ENCODE measurements at places on chromosomes 4 and X.

DNA sequence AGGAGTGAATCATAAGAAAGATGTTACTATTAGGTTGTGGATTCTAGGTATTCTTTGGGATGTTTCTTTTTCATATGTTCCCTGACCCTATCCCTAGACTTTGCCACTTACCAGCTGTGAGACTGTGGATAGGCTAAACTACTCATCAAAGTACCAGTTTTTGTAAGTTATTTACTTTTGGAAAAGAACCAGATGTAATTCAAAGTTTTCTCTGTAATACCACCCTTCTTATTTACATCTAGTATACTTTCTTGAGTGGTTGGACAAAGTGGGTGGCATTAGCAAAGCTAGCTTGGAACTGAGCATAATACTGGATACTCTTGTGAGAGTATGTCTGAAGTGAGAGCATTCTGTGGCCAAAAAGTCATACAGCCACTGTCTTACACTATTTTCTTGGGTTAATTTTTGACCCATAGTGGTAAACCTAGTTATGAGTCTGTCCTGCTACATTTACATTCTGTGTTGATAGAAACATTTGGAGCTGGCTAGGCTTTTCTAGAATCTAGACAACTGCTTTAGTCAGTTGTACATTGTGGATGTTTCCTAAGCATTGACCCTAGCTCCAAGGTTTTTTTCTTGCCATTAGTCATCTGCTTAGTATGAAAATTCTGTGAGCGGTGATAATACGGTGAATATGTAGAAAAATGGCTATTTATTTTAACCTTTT, 41.7 kb downstream of the KDM6A start:
- no peak for DNase-seq

DNA sequence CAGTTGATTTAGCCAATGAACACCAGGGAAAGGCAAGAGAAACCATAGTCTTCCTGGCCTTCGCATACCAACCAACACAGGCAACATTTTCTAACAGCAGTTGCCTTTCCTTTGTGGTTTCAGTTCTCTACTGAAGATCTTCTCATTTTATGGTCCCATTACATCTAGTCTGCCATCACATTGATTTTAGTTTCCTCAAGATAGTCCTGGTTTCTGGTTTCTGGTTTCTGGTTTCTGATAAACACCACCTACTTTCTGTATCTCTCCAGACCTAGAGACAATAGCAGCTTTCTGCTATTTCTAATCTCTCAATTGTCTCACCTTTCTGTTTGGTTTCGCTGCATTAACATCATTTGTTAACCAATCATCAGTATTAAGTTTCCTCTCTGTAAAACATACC, 646.3 kb upstream of the SPANXN1 start:
- no peak for DNase-seq

DNA sequence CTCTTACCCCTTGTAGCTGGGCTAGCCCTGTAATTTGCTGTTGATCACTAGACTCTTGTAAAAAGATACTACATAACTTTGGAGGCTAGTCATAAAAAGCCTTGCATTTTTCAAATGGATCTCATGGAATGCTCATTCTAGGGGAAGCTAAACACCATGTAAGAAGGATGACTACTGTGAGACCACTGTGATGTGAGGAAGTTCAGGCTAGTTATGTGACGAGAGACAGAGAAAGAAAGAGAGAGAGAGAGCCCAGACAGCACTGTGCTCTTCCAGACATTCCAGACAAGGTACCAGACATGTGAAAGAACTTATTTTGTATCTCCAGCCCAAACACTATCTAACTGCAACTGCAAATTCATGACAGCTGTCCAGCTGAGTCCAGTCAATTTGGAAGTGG, 404.6 kb upstream of the PITX2 start:
- no peak for DNase-seq

- no peak for DNase-seq
Observed at GRCh38 chrX:12419591-12419990, 281.3 kb downstream of the FRMPD4 start.

GRCh38 chr4:78585633-78586032, 34.1 kb downstream of the ANXA3 start:
- DNase-seq, result no peak

- no peak for DNase-seq
Observed at GRCh38 chrX:49844611-49845010, 15.5 kb downstream of the PAGE4 start.

DNA sequence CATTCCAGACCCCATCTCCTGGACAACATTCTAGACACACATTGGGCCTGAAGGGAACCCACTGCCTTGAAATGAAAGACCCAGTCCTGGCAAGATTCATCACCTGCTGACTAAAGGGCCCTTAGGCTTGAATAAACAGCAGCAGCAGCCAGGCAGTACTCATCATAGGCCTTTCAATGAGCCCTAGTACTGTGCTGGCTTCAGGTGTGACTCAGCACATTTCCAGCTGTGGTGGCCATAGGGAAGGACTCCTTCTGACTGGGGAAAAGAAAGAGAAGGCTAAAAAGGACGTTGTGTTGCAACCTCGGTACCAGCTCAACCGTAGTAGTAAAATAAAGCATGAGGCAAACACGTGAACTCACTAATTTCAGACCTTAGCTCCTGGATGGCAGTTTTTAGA, 344.0 kb downstream of the ACTRT1 start:
- no peak for DNase-seq

- no peak for DNase-seq
Observed at GRCh38 chrX:44451056-44451455, 91.6 kb downstream of the FUNDC1 start.

DNA sequence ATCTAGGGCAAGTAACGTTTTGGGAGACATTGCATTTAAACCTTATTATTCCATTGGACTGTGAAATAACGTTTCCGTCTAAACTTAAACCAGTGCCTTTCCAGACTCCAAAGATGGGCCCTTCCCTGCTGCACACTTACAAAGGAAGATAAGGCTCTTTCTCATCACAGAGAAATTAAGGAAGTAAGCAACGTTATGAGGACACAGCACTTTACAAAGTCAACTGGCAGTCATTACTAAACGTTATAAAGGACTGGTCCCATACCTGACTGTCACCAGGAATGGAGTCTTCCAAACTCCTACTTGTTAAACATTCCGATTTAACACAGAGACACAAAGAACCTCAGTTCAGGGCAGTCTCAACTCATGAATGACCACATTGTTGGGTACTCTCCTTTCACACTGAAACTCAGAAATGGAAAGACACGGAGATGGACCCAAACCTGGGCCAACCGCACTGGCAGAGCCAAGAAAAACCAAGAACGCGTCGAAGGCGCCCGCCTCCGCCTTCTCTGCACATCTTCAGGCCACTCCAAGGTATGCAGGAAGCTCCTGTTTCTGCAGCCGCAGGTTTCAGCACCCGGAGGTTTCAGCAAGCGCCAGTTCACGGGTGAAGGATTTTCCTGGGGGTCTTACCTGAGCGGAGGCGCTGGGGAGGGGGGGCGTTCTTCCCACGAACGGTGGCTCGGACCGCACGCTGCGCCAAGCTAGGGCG, 670 bp downstream of the PAPSS1 start:
- DNase-seq, result no peak

DNA sequence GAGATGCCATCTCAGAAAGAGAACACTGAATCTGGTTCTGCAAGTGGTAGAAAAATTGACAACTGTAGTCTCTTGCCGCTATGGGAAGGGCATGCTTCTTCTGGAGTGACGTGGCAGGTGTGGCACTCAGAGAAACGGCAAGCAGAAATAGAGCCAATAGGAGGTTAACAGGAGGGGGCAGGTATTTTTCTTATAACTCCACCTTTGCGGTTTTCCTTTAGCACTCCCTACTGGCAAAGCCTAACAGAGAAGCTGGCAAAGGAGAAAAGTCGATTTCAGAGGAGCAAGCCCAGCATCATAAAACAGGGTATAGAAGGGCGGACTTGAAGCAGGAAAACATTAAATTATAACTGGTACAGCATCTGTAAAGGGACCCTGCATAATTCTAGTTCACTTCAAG, 1382.2 kb downstream of the PCDH18 start:
- no peak for DNase-seq

DNA sequence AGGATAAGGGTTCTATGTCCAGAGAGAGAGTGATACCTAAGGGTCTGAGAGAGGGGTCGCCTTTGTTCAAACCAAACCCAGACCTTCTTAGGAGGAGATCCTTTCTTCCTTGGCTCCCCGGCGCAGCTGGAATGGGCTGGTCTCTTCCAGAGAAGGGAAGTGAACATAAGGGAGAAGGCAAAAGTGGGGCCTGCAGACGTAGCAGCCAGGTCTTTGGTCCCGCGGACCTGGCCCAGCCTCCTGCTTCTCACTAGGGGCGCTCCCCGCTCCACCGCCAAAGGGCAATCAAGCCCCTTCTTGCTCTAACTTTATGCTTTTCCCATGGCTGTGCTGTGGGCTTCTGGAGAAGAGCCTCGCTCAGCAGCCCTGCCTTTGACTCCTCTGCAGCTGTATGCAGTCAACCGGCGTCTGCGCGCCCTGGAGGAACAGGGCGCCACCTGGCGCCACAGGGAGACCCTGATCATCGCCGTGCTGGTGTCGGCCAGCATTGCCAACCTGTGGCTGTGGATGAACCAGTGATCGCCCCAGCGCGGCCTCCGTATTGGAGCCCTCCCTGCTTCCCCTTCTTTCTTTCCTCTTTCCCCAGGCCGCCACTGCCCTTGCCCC, 6.5 kb downstream of the FATE1 start:
- DNase-seq, result no peak

- DNase-seq, result no peak
Observed at GRCh38 chrX:1242891-1243402, 25.7 kb upstream of the CSF2RA start.

DNA sequence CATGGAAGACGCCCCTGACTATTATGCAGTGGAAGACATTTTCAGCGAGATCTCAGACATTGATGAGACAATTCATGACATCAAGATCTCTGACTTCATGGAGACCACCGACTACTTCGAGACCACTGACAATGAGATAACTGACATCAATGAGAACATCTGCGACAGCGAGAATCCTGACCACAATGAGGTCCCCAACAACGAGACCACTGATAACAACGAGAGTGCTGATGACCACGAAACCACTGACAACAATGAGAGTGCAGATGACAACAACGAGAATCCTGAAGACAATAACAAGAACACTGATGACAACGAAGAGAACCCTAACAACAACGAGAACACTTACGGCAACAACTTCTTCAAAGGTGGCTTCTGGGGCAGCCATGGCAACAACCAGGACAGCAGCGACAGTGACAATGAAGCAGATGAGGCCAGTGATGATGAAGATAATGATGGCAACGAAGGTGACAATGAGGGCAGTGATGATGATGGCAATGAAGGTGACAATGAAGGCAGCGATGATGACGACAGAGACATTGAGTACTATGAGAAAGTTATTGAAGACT, 3.6 kb downstream of the TSPYL2 start:
- no peak for DNase-seq

DNA sequence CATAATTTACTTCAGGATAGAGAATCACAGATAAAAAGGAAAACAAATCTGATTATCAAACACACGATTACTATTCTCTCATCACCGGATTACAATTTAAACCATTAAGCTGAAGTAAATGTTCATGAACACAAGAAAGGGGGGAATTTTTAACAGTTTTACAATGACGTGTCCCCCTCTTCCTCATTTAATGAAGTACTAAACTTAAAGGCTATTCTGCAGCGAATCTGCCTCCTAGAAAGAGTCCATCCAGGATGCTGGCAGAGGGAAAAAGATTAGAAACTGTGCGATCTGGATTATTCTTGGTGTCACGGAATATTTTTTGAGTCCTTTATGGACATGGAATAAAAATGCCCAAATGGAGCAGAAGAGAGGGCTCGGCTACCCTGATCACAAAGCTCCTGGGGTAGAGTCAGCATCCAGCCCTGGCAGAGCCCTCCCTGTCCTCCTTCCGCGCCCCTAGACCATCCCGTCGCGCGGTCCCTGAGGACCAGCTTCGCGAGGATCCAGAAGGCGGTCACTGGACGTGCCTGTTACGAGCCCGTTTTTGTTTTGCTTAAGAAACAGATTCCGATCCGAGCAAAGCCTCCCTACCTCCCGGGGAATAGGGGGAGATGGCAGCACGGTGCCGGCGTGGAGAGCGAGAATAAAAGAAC, 1.2 kb downstream of the ELF2 start:
- DNase-seq, result no peak

- DNase-seq, result no peak
Observed at GRCh38 chr4:178387756-178388155, 945.5 kb upstream of the AGA start.

DNA sequence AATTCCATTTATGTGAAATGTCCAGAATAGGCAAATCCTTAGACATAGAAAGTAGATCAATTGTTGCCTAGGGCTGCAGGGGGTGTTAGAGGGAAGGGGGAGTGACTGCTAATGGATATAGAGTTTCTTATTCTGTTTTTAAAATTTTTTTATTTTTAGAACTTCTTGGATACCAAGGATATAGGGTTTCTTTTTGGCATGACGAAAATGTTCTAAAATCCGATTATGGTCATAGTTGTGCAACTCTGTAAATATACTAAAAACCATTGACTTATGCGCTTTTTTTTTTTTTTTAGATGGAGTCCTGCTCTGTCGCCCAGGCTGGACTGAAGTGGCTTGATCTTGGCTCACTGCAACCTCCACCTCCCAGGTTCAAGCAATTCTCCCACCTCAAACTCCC, 125.2 kb upstream of the USP9X start:
- no peak for DNase-seq

DNA sequence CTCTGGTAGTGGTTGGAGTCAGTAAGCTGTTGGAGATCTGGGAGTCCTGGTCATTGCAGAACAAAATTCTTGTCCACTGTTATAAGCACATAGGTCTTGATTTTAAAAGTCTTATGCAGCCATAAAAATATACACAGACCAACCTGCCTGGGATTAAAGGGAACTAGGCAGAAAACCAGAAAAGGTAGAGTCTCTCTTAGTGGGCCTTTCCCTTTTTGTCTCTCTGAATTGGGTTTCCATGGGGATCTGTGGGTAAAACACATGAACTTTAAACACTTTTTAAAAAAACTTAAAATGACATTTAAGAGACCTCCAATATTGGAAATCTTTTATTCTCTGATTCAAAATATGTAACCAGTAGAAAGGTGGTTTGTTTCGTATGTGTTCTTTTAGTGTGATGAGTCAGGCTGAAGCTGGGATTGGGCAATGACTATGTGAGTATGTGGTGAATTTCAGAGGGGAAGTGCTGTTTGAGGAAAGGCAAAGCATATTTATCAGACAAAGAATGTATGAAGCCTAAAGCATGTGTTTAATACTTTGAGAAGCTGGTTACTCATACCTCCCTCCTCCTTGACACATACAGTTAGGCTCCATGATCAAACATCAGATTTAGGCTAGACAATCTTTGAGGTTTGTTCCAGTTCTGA, 29.6 kb downstream of the SLC16A2 start:
- no peak for DNase-seq

DNA sequence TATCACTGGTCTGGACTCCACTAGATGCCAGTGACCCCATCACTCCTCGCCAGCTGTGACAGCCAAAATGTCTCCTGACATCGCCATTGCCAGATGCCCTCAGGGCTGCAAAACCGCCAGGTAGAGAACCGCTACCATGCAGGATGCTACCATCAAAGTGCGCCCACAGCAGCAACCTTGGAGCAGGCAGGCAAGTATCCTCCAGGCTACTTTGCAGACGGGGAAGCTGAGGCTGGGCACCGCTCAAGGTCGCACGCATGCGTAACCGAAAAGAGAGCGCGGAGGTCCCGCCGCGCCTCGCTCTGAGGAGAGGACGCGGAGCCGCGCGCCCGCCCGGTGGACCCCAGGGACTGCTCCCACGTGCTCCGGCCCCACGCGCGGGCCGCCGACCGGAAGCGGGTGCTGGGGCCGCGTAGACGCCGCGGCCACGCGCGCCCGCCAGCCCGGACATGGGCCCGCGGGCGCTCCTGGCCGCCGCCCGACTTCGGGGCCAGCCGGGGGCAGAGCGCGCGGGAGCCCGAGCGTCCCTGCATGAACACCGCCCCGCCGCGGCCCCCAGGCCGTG, at the start of gene STS:
STS (plus strand) TSS at position 300 of the 565 bp plus-strand sequence. CDS start 105,488 bp downstream, outside the sequence.
- no peak for DNase-seq

Data from activated CD4-positive, CD25-positive, alpha-beta regulatory T cell (primary cell).